M059J (cell line): ENCODE measurements at places on chromosomes 7 and 10.
A peak's percentile ranks its signal among the peaks of the same experiment; 100 is the strongest.

- no peak for DNase-seq
Observed at GRCh38 chr10:33930079-33930478, 595.6 kb upstream of the NRP1 start.

GRCh38 chr10:62503872-62504271 lies 129.7 kb downstream of the ZNF365 start:
- DNase-seq, result peak; percentile 29

- DNase-seq, result no peak
Observed at GRCh38 chr10:13930120-13930519, 343.4 kb downstream of the PRPF18 start.

- DNase-seq, result peak; percentile 79
Observed at GRCh38 chr10:90032519-90032918, 331.1 kb downstream of the KIF20B start.

DNA sequence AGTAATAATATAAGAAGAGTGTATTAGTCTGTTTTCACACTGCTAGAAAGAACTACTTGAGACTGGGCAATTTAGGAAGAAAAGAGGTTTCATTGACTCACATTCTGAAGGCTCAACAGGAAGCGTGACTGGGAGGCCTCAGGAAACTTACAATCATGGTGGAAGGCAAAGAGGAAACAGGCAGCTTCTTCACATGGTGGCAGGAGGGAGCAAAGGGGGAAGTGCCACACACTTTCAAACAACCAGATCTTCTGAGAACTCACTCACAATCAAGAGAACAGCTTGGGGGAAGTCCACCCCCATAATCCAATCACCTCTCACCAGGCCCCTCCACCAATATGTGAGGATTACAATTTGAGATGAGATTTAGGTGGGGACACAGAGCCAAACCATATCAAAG lies 212.5 kb upstream of the HDAC9 start:
- no peak for DNase-seq

GRCh38 chr7:129655811-129656210 lies 44.3 kb downstream of the NRF1 start:
- no peak for DNase-seq

- DNase-seq, result no peak
Observed at GRCh38 chr7:64879800-64880199, 23.3 kb upstream of the ZNF273 start.
